ENCODE measurements at places on chromosomes 2 and 18.

DNA sequence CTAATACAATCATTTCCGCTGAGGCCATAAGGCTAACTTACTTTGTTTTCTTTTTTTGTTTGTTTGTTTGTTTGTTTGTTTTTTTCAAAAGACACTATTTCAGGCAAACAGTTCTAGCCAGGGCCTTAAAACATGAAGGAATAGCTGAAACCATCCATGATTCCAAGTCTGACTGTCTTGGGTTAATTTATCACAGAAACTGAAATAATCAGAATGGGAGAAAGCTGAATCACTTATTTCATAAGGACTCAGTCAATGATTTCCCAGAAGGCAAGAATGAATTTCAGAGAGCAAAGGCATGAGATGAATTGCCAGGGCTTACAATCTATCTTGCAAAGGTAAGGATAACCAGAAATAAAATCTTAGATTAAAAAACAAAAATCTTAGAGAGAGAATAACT lies 1315.1 kb downstream of the SUCLG1 start:
- no peak for DNase-seq

GRCh38 chr18:54958704-54959625 lies at the start of gene CCDC68:
TSS of gene CCDC68 (minus strand) at chr18:54959461. CDS start at chr18:54942791, 16,670 bp downstream.
- DNase-seq, result no peak

DNA sequence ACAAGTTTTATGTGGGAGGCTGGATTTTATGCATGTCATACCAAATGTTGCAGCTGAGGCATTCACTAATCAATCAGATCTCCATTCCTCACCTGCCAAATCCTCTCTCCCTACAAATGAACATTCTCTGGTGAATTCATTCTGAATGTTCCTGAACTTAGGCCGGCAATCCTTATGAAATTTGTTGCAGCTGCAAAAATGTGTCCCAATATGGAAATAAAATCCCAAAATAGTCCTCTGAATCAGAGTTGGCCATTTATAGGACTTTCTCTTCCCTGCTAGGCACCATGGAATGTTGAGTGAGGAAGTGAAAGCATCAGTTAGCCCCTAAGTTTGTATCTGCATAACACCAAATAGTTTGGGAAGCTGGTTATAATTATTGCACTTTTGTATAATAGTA lies 25.6 kb downstream of the GCA start:
- DNase-seq, result no peak

- DNase-seq, result no peak
These were observed 885 bp upstream of the DSEL start for GRCh38 chr18:67517444-67517765.

Measured in vagina (tissue), 2 donors.